Smooth muscle cell of trachea (primary cell): ENCODE measurements at places on chromosomes 6 and 20. TPM values are rescaled to one million over a fixed set of nuclear protein-coding genes. Genes with fewer than 3 reads are reported as not detected.

The GSTA3 gene
- not detected in 2 replicates for total RNA-seq

The TULP1 gene
- 0.17 TPM in 1 of 2 replicates, not detected in the other for total RNA-seq

The BMP6 gene
- 0.87 and 1.3 TPM in 2 replicates for total RNA-seq

The BACH2 gene
- 0.87 and 1.2 TPM in 2 replicates for total RNA-seq

The NRSN1 gene
- not detected in 2 replicates for total RNA-seq

The RIMS1 gene
- under 0.01 and 0.33 TPM in 2 replicates for total RNA-seq

The CALHM5 gene
- 5.5 and 6.3 TPM in 2 replicates for total RNA-seq

The NKX2-2 gene
- total RNA-seq, result not detected in 2 replicates

The RNF217 gene
- 10.9 and 14.0 TPM in 2 replicates for total RNA-seq

The RCAN2 gene
- total RNA-seq, result 2.2 and 6.3 TPM in 2 replicates

The DLGAP4 gene
- total RNA-seq, result 14.7 and 35.1 TPM in 2 replicates

The ARMC2 gene
- 2.2 and 3.1 TPM in 2 replicates for total RNA-seq

The CGA gene
- not detected in 2 replicates for total RNA-seq

The PRRT1 gene
- total RNA-seq, result 0.33 and 0.44 TPM in 2 replicates

The EMILIN3 gene
- under 0.01 and 0.29 TPM in 2 replicates for total RNA-seq

The ENPP4 gene
- 0.50 and 1.0 TPM in 2 replicates for total RNA-seq

The RIPPLY2 gene
- total RNA-seq, result 0.29 and 0.66 TPM in 2 replicates

The LY86 gene
- total RNA-seq, result not detected in 2 replicates

The POLR3F gene
- 11.5 and 18.0 TPM in 2 replicates for total RNA-seq

The OARD1 gene
- total RNA-seq, result 8.8 and 16.0 TPM in 2 replicates

The SLC2A4RG gene
- 39.1 and 85.3 TPM in 2 replicates for total RNA-seq

The PPIL6 gene
- 2.2 and 3.8 TPM in 2 replicates for total RNA-seq

The ELOVL2 gene
- total RNA-seq, result under 0.01 TPM in 1 of 2 replicates, not detected in the other

The FERMT1 gene
- 8.1 and 9.1 TPM in 2 replicates for total RNA-seq

The SLC35D3 gene
- total RNA-seq, result not detected in 2 replicates

The SLC44A4 gene
- total RNA-seq, result 0.17 TPM in 1 of 2 replicates, not detected in the other

The SAMD3 gene
- 2.0 and 5.1 TPM in 2 replicates for total RNA-seq

The OR2H2 gene
- not detected in 2 replicates for total RNA-seq

The CDSN gene
- not detected in 2 replicates for total RNA-seq

The ADGRF1 gene
- total RNA-seq, result not detected in 2 replicates
